ENCODE measurements at places on chromosomes 13 and 19.

GRCh38 chr13:49046519-49046918, 70.8 kb downstream of the FNDC3A start:
- DNase-seq: peak; percentile 8

DNA sequence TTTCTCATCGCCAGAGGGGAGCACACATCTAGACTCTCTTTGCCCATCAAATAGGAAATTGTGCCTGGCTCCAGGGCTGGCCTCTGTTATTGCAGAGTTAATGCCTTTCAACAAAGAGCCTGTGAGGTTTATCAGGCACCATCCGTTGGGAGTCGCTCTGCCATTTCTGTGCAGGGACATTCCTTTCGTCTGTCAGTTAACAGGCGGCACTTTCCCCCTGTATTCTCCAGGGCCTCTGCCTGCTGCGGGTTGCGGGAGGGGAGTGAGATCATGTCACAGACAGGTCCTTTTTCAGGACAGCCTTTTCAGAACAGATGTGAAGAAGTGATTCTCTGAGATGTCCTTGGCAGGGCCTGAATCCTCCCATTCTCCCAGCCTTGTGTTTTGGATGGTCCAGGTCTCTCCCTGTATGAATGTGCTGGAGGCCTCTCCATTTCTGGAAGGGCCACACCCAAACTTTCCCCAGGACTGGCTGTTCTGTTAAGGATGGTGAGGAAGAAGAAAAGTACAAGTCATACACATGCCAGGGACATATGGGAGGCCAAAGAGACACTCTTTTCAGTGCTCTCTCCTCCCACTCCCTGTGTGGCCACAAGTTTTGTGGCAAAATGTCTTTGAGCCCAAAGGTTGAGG, 14.9 kb downstream of the SERP2 start:
- no peak for DNase-seq

GRCh38 chr13:38538422-38538821, 148.5 kb upstream of the FREM2 start:
- no peak for DNase-seq

DNA sequence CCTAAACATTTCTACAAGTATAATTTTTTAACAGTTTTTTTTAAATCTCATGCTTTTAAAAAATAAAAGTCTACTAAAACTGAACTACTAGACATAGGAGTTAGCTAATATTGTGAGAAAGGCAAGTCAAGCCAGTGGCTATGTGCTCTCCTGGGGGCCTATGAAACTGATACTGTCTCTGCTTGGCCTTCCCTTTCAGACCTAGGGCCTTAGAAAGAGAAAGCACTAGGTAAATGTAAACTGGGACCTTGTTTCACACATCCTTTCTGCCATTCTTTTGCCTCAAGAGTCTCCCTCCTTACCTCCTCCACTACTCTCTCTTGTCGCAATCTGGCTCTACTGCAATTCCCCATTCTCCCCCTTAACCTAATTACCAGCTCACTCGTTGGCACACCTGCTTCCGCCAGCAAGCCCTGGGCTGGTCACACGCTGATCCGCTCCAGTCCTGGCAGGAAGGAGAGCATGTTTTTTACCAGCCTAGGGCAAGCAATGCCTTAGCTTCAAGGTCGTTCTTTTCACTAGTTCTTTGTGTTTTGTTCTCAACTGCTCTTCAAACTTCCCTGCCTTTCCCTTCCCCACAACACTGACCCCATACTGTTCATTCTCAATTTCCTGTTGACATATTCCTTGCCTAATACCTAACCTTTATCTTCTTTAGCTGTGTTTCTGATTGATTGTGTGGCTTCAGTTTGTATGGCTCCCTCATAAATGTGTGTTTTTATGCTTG, 23.1 kb downstream of the TBC1D4 start:
- no peak for DNase-seq

- DNase-seq: peak; percentile 73
These were observed 80.4 kb downstream of the LRCH1 start for GRCh38 chr13:46633416-46633815.

- peak; percentile 5 for DNase-seq
These were observed 210.0 kb downstream of the B3GLCT start for GRCh38 chr13:31409678-31410356.

DNA sequence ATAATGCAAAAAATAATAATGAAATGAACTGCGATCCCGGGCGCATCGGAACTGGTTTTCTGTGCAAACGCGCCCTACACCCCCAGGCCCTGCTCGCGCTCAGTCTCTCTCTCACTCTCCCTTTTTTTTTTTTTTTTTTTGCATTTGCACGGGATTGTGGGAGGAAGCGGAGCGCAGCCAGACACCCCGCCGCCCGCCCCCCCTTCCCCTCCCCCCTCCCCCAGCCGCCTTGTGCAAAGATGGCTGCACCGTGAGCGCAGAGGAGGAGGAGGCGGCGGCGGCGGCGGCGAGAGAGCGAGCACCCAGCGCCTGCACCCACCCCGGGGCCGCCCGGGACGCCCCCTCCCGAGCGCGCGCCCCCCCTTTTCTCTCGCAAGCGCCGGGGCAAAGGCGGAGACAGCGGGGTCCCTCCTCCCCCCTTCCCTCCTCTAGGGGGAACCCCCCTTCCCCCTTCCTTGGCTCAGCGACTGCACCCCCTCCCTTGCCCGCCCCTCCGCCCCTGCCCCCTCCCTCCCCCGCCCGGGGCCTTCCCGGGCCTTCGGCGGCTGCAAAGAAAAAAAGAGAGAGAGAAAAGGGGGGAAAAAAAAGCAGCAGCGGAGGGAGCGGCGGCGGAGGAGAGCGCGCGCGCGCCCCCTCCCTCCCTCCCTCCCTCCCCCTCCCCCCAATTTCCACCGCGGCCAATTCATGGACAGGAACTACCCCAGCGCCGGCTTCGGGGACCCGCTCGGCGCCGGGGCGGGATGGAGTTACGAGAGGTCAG, at the start of gene PRR12:
Gene PRR12, plus strand, starts transcription at position 212 of the 760 bp plus-strand sequence. Its CDS starts 473 bp downstream, at position 685.
- peak; percentile 31 for DNase-seq
